ENCODE measurements at places on chromosomes 3 and 15.

DNA sequence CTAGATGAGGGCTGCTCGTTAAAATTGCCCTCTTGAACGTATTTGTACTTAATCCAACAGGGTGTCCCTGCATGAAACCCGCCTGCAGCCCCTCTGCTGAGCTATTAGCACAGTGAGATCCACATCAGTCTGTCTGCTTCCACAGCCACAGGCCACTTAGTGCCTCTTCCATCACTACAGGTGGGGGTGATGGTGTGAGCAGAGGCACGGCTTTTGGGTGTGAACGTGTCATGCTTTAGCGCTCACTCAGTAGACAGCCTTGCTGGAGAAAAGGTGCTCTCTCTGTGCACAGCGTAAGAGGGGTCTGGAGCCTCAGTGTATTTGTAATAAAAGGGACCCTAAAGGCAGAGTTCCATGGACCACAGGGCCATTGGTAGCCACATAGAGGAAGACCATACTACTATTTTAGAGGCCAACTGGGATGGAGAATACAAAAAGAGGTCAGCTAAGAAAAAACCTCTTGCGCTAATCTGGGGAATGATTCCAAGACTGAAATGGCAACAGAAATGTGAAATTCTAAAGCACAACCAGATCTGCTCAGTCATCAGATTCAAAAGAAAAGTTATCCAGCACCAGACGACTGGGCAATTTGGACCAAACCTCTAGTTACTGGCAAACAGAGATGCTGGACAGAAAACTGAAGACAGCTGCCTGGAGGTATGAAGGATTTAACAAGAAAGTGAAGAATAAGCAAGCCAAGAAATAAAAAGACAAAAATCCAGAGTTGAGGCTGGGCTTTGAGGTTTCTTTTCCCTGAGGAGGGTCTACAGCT, 120.2 kb downstream of the ATP10A start:
- no peak for DNase-seq

- no peak for DNase-seq
These were observed 7.3 kb downstream of the CYP19A1 start for GRCh38 chr15:51331141-51331540.

GRCh38 chr3:46667061-46667621, 26.3 kb downstream of the ALS2CL start:
- no peak for DNase-seq

DNA sequence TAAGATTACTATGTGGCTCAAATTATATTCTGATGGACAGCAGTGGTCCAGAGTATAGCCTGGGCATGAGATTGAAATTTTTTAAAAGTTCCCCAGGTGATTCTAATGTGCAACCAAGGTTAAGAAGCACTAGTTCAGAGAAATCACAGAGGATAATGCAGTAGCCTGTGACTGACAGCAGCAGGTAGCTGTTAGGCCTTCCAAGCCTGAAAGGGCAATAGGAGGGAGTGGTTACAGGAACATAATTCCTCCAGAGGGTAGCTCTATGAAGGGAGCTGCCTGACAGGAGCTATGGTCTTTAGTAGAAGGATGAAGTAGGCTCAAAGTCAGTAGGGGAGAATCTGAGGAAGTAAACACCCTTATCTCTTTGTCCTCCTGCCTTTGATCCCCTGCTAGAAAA, 342.9 kb upstream of the PPP2R3A start:
- DNase-seq: no peak

- DNase-seq: no peak
These were observed 4.2 kb upstream of the KATNBL1 start for GRCh38 chr15:34214135-34214534.

DNA sequence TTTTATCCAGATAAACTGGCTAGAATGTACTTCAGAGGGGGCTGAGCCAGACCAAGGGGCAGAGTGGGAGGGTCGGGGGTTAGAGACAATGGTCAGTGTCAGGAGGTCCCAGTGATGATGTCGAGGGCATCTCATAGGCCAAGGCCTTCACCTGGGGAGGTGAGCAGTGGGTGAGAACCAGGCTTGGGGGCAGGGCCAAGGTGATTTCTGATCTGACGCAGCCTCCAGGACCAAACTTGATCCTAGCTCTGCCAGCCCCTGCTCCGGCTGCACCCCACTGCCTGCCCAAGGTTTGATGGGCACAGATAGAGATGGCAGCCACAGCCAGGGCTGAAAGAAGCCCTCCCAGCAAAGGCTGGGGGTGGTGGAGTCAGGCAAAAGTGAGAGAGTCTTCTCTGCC, 14.9 kb downstream of the XYLB start:
- DNase-seq: no peak

DNA sequence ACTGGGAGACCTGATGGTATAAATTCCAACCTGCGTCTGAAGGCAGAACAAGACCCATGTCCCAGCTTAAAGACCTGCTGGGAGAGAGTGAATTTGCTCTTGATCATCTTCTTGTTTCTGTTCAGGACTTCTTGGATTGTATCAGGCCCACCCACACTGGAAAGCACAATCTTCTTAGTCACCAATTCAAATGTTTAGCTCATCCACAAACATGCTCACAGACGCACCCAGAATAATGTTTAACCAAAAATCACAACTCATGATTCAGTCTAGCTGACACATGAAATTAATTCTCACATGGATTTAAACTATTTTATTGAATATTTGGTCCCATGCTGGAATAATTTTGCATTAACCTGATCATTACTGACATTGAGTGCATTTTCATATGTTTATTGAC, 37.8 kb upstream of the GOLGA6L2 start:
- DNase-seq: no peak

DNA sequence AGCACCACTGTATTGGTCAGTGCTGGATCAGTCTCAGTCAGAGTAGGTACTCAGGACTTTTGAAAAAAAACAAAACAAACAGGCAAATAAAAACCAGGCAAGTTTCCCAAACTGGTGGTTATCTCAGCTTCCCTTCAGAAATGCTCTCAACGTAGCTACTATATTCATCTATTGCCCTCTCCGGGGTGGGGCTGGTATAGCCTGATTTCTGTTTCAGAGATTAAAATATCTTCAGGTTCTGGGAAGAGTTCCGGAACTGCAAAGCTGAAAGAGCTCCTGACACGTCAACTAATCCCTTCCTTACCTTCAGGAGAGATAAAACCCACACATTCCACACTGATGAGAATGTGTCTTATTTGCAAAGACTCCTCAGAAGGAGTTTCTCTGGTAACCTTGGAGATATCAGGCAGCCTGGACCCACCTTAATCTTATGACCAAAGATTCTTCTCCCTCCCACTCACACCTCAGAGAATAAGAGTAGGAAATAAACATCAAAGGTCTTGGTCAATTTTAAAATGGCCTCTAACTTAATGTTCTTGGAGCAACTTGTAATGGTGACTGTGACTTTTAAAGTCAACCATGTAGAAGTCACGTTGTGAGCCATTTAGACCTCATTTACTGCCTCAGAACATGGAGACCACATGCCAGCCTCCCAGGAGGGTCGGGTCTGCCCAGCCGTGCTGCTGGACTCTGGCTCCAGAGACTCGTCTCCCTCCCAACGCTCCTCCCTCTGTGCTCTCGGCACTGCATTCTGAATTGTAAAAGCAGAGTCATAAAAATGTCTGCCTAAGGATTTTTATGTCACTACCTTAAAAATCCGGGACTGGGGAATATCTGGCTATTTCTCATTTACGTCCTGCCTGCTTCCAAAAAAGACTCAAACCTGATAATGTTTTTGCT, 53.8 kb downstream of the CDCP1 start:
- no peak for DNase-seq

DNA sequence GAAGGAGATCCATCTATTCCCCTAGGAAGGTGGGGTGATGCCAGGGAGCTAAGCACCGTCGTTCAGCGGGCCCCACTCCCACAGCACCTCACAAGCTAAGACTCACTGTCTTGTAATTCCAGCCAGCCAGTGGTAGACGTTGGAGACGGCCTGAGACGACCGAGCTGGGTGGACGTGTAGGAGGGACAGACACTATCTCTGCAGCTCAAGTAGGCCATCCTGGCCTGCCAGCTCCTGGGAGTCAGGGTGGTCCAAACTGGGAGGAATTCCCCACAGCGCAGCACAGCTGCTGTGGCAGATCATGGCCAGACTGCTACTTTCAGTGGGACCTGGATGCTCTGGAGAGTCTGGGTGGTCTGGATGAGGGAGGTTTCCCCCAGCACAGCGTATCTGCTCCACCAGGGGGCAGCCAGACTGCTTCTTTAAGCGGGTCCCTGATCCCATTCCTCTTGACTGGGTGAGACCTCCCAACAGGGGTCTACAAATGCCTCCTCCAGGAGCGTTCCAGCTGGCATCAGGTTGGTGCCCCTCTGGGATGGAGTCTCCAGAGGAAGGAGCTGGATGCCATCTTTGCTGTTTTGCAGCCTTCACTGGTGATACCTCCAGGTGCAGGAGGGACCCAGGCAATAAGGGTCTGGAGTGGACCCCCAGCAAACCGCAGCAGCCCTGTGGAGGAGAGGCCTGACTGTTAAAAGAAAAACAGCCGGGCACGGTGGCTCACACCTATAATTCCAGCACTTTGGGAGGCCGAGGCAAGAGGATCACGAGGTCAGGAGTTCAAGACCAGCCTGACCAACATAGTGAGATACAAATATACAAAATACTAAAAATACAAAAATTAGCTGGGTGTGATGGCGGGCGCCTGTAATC, 27.6 kb downstream of the GNB5 start:
- no peak for DNase-seq

- no peak for DNase-seq
These were observed 183.5 kb upstream of the EOMES start for GRCh38 chr3:27905625-27906024.

DNA sequence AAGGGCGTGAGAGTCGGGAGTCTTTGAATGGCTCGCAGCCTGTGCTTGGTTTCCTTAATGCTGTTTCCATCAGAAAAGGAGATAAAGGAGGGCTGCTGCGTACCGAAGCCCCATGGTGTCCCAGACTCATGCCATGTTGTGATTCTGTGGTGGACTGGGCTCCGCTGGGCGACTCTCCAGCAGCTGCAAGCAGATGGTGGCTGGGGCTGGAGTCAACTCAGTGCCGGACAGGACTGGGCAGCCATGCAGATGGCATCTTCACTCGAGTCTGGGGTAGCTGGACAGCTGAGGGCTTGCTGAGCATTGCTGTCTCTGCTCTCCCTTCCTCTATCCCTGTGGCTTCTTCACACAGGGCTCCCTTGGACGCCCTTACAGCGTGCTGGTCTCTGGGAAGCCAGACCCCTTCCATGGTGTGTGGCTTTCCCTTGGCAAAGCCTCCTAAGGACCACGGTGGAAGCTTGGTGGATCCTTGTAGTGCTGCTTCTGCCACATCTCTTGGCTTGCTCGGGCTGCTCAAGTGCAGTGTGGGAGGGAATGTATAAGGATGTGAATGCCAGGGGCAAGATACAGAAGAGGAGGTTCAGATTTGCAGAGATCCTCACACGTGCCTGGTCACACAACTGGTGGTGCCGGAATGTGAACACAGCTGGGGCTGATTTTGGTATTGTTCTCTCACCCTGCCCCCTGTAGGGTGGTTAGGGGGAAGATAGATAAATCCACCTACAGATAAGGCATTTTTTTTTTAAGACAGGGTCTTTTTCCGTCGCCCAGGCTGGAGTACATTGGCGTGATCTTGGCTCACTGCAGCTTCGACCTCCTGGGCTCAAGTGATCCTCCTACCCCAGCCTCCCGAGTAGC, 9.0 kb downstream of the NIPA1 start:
- DNase-seq: no peak

DNA sequence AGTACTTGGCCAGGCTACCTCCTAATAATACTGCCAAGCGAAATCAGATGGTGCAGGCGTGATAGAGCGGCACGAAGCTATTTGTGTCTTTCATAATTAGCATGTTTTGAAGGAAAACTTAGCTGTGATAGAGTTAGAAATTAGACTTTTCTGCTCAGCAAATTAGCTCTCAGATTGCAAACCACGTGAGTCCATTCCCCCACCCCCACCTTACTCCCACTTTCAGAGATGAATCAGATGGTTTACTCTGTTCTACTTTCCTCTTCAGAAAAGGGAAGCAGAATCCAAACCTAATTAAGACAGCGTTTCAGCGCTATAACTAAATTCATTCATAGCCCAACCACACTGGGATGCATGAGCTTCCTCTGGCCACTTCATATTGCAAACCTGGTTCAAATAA, 214.6 kb downstream of the SLCO3A1 start:
- no peak for DNase-seq

- DNase-seq: no peak
These were observed 14.6 kb upstream of the TFRC start for GRCh38 chr3:196096382-196096953.

DNA sequence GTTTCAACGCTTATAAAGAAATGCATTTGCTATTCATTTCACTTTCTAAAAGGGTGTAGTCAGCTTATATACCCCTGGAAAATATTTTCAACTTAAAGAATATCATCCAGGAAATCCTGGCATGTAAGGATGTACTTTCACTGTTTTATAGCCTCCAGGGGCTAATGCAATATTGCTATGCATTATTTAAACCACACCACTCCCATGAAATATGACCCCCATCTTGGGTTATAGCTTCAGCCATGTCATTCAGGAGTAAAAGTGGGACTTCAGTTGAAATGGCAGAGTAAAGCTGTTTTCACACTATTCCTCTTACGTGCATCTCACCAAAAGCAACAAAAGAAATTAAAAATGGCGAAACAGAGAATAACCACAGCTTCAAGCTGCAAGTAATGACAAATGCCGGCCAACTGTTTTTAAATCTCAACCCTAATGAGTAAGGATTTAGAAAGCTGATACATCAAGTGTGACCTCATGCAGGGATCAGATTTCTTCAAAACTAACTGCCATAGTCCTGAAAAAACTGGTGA, 84.5 kb downstream of the COL6A6 start:
- DNase-seq: no peak

DNA sequence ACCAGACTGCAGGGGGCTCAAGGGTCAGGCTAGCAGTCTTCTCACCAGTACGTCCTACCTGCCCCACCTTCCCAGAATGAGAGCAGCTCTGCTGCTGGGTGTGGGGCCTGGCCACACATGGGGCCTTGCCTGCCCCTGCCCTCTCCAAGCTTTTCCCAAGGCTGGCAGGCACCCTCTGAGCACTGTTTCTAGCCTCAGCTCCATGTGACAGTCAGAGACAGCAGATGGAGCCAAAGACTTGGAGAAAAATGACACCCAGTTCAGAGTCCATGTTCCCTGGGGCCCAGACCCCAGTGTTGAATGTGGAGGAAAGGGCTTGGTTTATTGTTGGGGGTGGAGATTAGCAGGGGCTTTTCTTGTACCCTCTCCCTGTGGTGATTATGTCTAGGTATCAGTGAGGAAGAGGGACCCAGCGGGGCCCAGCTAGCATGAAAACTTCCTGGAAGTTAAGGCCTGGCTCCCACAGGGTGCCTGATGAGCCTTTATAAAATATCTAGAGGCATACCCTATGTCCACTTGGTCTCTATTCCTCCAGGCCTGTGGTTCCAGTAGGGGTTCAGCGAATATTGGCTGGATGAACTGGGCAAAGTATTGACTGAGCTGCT, 153.8 kb downstream of the EEFSEC start:
- no peak for DNase-seq

DNA sequence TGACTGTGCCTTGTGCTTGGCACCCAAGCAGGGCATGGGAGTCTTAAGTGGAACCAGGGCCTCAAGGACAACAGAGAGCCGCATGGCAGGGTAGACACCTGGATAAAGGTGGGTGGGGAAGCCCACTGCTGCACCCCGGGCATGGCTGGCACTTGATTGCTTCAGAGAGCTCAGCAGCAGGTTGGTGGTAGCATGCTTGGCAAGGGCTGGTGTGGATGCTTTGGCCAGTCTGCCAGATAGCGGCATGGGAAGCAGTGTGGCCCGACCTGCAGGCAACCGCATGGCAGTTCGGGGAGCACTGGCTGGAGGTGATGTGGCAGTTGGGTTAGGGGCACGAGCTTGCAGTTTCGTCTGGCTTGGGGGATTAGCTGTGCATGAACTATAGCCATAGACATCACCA, 2.5 kb downstream of the CCDC71 start:
- DNase-seq: no peak

GRCh38 chr15:75161106-75161916, 40.4 kb upstream of the C15orf39 start:
- DNase-seq: no peak

- no peak for DNase-seq
These were observed 23.1 kb upstream of the GPR171 start for GRCh38 chr3:151226088-151226563.

All from GM18507 (cell line).